ENCODE measurements at places on chromosomes 13 and 19. TPM values are rescaled to one million over a fixed set of nuclear protein-coding genes. Genes with fewer than 3 reads are reported as not detected.
A peak's percentile ranks its signal among the peaks of the same experiment; 100 is the strongest.

- DNase-seq, result no peak
Observed at GRCh38 chr13:97329331-97329730, 104.6 kb upstream of the RAP2A start.

DNA sequence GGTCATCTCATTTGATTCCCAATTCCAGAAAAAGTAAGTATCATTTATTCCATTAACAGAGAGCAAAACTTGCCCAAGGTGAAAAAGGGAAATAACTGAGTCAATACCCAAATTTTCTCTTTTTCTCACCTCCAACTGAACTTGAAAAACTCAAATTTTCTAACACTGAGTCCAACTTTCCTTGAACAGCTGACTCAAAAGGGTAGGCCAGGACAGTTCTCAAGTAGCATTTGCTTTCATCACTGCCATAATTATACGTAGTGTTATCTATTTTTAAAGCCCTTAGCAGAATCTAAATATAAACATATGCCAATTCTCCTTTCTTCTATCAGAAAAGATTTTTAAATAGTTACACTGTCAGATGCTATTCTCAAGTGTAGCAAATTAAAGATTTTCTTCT, 3.5 kb downstream of the N4BP2L2 start:
- DNase-seq, result no peak

DNA sequence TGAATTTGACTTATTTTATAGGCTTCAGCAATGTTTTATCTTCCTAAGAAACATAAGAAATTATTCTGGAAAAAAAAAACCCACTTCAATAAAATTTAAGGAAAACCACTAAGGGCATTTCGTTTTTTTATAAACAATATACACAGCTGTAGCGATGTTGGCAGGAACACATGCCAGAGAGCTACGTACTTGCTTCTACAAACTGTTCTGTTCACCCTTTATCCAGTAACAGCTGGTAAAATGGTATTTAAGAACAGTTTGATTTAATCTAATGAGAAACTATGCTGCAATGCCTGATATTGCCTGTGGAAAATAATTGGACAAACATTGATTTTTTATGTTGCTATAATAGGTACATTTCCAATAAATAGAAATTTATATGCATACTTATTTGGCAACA, 137.2 kb upstream of the DACH1 start:
- DNase-seq, result no peak

- DNase-seq, result no peak
Observed at GRCh38 chr13:107842562-107843180, 372.7 kb downstream of the LIG4 start.

GRCh38 chr19:48715681-48716171, 3.8 kb downstream of the MAMSTR start:
- no peak for DNase-seq

- no peak for DNase-seq
Observed at GRCh38 chr19:46602392-46603194, 1.5 kb downstream of the CALM3 start.

GRCh38 chr13:79481685-79482052, 714 bp downstream of the NDFIP2 start:
- DNase-seq, result no peak

GRCh38 chr19:41223431-41224234, 4.6 kb downstream of the AXL start:
- no peak for DNase-seq

The PSG7 gene
- not detected for total RNA-seq

The ZNF615 gene
- 9.6 TPM for total RNA-seq

DNA sequence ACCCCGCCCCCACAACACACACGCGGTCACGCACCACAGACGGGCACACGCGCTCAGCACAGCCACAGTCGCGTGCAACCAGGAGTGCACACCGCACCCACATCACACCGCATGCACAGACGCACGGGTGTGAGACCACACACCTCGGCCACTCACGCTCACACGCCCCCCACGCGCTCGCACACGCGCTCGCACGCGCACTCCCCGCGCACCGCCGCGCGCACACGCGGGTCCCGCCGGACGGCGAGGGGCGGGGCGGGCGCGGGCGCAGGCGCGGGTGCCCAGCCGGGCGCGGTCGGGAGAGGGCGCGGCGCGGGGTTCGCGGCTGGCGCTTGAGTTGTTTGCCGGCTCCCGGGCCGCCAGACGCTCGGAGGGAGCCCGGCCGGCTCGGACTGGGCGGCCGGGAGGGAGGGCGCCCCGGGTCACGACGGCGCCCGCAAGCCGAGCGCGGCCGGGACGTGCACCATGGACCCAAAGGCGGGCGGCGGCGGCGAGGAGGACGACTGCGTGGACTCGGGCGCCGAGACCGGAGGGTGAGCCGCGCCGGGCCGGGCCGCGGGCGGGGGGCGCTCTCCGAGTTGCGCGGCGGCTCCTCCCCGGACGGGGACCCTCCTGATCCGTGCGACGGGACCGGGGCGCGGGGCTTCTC, at the start of gene FAM124A:
Gene FAM124A (plus strand): TSS at position 362 of the 649 bp plus-strand sequence. CDS start 104 bp downstream, at position 466.
- DNase-seq, result peak; percentile 58

GRCh38 chr19:54178581-54179261, 5.8 kb upstream of the TMC4 start:
- no peak for DNase-seq

The CALR3 gene
- total RNA-seq, result not detected

- DNase-seq, result no peak
Observed at GRCh38 chr19:21202865-21203494, 61.1 kb downstream of the ZNF431 start.

DNA sequence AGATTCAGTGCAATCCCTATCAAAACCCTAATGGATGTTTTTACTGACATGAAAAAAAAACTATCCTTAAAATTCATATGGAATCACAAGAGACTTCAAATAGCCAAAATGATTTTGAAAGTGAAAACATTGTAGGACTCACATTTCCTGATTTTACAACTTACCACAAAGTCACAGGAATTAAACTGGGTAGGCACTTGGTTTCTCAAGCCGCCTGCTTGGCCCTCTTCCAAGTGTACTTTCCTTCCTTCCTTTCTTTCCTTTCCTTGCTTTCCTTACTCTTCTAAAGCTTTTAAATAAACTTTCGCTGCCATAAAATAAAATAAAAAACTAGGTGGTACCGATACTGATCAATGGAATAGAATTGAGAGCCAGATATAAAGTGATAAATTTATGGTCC, 21.0 kb upstream of the CD33 start:
- no peak for DNase-seq
